ENCODE measurements at places on chromosomes 2 and 18.

DNA sequence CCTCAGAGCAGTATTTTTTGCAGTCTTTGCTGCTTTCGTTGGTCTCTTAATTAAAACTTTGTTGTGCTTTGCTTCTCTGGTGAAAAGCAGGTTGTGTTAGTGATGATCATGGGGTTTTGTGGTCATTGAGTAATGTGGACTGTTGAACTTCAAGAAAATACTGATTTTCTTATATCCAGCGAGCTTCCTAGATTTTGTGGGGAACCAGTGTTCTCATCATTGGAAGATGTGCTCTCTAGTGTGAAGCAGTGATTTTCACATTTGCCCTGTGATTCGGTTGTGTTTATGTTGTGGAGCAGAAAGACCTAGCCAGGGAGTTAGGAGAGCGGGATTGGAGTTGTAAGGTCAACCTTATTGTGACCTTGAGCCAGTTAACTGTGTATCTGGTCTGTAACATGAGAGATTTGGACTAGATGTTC is 12.4 kb downstream of the ASAP2 start:
- no peak for DNase-seq

GRCh38 chr2:70732766-70733645 is 35.0 kb downstream of the ADD2 start:
- no peak for DNase-seq

DNA sequence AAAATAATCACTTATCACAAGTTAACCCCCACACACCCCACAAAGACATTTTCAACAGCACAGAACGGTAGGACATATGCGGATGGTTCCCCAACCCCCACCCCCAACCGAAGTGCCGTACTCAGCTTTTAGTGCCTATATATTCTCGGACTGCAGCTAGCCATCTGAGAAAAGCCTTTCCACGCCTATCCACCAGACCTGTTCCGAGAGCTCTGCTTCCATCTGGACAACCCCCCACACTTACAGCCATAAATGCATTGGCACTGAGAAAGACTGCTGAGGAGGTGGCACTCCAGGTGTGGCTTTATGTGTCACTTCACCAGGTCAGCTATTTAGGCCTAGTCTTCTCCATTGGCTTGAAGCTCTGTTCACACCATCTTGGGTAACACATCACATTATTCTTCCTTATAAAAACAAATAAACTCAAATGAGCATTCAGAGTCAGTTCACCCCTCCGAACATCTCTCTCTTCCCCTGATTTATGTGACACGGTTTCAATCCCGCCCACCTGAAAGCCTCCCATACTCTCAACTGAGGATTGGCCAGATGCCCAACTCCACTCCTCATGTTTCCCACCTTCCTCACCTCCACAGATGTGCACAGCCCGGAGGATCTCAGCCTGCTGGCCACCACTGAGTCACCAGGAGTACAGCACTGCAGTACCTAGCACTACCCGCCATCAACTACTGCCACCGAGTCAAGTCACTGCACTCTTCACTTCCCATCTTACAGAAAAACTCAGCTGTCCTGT is 127.4 kb downstream of the CACNB4 start:
- no peak for DNase-seq

- DNase-seq = peak; percentile 62
Measured at GRCh38 chr2:172427256-172427989, at the start of gene ITGA6. ITGA6 (plus strand) TSS chr2:172427586.

DNA sequence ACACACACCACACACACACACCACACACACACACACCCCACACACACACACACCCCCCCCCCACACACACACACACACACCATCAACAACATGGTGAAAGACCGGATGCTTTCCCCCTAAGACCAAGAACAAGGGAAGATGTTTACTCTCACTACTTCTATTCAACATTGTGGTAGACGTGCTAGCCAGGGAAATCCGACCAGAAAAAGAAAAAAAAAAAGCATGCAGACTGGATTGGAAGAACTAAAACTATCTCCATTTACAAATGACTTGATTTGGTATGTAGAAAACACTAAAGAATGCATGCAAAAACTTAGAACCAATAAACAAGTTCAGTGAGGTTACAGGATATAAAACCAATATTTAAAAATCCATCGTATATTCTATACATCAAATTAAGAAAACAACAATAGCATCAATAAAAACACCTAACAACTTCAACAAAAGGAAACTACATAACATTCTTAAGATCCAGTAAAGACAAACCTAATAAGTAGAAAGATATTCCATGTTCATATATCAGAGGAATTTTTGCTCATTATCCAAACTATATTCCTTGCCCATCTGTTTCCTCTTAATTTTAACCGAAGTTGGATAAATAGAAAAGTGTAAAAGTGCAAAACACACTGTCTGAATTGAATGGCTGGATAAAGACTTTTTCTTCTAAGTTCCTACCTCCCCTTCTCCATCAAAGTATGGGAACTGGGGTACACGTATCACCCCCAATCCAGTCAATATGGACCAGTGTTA is 51.5 kb upstream of the RNU4ATAC start:
- no peak for DNase-seq

- DNase-seq = no peak
Measured at GRCh38 chr18:48164116-48164515, 233.7 kb upstream of the SMAD2 start.

GRCh38 chr2:162458240-162458639 is 114.3 kb downstream of the GCA start:
- DNase-seq = no peak

DNA sequence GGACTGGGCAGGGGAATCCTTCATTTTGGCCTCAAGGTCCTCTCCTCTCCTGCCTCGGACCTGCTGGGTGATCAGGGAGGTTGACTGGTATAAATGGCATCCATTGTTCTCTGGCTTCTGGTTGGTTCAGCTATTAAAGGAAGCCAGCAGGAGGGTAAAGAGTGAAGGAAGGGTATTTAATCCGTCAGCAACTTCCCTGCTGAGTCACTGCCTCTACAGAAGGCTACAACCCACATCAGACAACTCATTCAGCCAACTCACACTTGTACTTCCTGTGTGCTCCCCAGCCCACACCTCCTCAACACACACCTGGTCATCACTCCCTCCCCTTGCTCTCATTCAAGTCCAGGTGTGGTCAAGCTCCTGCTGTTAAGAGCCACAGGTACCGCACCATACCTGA is 68.3 kb upstream of the MRPS9 start:
- no peak for DNase-seq

DNA sequence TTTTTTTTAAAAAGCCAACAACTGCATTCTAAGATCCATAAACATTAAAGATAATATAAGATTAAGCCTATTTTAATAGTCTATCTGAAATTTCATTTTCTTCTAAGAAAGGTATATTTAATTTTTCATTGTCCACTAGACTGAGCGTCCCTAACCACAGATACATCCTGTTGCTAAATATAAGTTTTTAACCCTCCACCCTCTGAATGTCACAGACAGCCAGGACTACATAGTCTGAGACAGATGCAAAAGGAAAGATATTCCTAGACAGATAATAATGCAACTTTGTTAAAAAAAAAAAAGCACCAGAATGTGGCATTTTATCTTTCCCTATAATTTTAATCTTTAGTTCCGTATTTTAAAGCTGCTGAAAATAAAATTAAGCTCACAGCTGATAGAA is 114.6 kb downstream of the ZEB2 start:
- no peak for DNase-seq

DNA sequence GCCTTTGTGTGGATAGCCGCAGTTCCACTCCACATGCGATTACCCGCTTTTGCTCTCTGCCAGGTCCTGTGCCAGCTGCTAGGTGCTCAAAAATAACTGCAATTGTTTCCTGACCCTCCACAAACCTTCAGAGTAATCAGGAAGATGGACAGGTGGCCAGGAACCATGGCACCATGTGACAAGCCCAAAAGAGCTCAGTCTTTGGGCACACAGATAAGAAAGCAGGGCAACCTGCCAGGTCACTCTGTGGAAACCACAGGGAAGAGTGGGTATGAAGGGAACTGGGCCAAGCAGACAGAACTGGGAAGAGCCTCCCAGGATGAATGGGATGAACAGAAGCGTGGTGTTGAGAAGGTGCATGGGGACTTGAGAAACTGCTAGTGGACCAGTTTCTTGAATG is 79.4 kb upstream of the AGAP1 start:
- DNase-seq = no peak

GRCh38 chr2:183070942-183071844 is 7.4 kb upstream of the DUSP19 start:
- DNase-seq = no peak

DNA sequence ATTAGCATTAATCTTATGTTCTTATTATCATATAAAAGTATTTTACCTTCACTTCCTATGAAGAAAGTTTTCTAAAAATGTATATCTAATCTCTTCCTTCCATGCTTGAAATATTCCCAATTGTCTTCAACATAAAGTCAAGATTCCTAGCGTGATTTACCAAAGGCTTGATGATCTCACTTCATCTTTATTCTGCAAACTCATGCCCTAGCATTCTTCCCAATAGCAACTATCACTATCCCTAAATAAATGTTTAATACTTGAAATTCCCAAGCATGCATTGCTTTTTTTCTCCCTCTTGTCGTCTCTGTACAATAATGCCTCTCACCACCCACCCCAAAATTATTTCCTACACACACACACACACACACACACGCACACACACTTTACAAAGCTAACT is 125.8 kb downstream of the VWC2L start:
- no peak for DNase-seq

All from activated T-cell treated with anti-CD3 and anti-CD28 coated beads for 1 hour (primary cell).